ENCODE measurements at places on chromosomes 5 and 9.

DNA sequence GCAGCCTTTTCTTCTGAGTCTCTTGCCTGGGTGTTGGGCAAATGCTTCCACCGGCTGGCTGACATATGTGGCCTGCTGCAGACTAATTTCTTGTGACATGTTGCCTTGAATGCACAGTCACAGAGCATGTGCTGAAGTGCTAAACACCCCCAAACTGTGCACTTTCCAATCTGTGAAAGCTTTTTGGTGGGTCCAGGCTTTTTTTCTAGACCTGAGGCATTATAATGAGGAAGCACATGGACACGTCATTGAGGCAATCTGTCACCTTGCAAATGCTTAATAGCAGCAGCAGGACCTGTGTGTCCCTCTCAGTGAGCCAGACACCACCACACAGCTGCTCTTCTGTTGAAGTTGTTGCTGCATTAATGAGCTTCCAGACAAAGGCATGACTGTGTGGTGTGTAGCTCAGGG is 274.7 kb downstream of the ELAVL2 start:
- H3K4me3 ChIP-seq: no peak overlapping the region
- H3K27me3 ChIP-seq: no peaks in the 10 kb centered on the region
- DNase-seq: no peak

DNA sequence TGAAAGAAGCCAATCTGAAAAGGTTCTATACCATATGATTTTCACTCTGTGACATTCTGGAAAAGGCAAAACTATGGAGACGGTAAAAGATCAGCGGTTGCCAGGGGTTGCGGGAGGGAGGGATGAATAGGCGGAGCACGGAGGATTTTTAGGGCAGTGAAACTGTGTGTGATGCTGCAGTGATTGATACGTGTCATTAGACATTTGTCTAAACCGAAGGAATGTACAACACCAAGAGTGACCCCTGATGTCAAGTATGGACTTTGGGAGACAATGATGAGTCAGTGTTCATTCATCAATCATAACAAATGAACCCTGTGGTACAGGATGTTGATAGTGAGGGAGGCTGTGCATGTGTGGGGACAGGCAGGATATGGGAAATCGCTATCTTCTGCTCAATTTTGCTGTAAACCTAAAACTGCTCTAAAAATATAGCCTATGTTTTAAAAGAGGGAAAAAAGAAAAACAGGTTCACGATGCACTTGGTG is 34.4 kb downstream of the ERGIC1 start:
- H3K36me3 ChIP-seq: no peaks in the 10 kb centered on the region
- H3K27me3 ChIP-seq: no peaks in the 10 kb centered on the region
- 0 out of 2 replicates have a peak overlapping the region, but pooled peaks have one; percentile 11 for H3K27ac ChIP-seq
- H3K4me3 ChIP-seq: no peak overlapping the region
- peaks cover 42% of the 10 kb centered on the region for H3K4me1 ChIP-seq

DNA sequence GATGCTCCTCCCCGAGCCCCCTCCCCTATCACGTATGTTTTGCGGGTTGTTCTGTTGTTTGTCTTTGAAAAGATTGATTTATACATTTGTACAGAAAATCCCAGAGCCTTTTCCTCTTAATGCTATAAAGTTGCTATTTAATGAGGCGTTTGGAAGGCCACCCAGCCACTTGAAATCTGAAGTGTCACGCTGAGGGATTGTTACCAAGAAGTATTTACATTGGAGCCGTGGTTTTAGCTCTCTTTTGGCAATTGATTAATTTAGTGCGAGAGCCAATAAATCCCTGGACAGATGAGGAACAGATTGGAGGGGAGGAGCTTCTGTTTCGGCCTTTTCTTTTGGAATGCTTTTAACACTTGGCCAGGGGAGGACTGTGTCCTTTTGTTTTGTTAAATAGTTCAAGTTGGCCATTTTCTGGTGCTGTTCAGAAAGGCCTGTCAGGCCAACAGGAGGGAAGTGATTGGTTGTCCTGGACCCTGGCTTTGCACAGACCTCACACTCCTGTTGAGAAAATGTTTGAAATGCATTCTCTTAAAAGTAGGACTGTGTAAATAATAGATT is 250.2 kb downstream of the PDZD2 start:
- no peak overlapping the region for H3K27ac ChIP-seq
- H3K27me3 ChIP-seq: peaks cover 13% of the 10 kb centered on the region
- no peak for DNase-seq
- H3K36me3 ChIP-seq: no peaks in the 10 kb centered on the region

DNA sequence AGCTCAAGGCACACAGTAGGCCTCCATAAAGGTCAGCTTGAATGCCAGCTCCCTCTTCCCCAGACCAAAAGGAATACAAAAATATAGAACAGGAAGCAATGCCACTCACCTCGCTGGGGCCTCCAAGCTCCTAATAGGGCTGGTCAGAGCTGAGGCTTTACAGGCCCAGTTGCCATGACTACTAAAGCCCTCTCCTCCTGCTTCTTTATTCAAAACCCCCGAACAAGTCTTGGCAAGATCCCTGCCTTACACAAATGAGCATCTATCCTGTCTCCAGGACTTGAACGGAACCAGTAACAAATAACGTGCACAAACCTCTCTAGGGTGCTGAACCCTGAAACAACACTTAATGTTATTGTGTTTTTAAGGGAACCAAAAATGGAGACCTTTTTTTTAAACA is 136.3 kb downstream of the SIL1 start:
- H3K4me1 ChIP-seq: peaks cover 23% of the 10 kb centered on the region
- no peak for DNase-seq
- no peak overlapping the region for H3K4me3 ChIP-seq
- peak overlapping the region; percentile 50 for H3K27ac ChIP-seq
- H3K36me3 ChIP-seq: no peaks in the 10 kb centered on the region
- no peaks in the 10 kb centered on the region for H3K27me3 ChIP-seq

GRCh38 chr5:76483433-76483832 is 80.3 kb downstream of the IQGAP2 start:
- no peak overlapping the region for H3K4me3 ChIP-seq
- no peaks in the 10 kb centered on the region for H3K4me1 ChIP-seq
- H3K36me3 ChIP-seq: no peaks in the 10 kb centered on the region
- no peak for DNase-seq

DNA sequence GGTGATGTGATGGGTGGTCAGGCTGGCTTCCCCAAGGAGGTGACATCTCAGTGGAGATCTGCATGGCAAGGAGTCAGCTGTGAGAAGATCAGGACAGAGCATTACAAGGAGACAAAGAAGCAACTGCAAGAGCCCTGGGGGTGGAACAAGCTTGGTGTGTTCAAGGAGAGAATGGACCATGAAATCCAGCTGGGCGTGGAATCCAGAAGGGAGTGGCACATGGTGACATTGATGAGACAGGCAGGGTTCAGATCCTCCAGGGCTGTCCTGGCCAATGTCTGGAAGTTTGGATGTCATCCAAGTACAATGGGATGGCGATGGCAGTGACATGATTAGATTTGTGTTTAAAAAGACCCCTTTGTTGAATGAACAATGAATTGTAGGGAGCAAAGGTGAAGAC is 175.6 kb downstream of the MACROH2A1 start:
- H3K4me3 ChIP-seq: no peak overlapping the region
- no peak for DNase-seq
- H3K36me3 ChIP-seq: no peaks in the 10 kb centered on the region
- H3K4me1 ChIP-seq: no peaks in the 10 kb centered on the region

GRCh38 chr9:138074516-138074915 is 196.9 kb downstream of the CACNA1B start:
- no peak overlapping the region for H3K27ac ChIP-seq
- H3K4me3 ChIP-seq: no peak overlapping the region
- no peaks in the 10 kb centered on the region for H3K27me3 ChIP-seq
- H3K36me3 ChIP-seq: no peaks in the 10 kb centered on the region

DNA sequence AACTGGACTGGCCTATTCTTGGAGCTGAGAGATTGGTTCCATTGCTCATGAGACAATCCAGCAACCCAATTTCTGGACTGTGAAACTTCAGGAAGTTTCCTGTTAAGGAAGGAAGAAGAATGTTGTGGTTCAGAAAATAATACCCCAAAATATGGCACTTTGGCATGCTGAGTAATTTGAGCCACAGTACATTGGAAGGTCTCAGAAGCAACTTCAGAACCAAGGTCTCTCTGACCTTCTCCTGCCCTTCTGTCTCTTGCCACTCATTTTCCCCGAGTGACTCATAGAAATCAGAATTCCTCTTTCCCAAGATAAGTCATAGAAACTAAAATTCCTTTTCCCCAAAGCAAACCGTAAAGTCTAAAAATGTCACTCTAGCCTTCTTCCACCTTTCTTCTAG is 1366.1 kb downstream of the PTPRD start:
- no peak overlapping the region for H3K27ac ChIP-seq
- H3K27me3 ChIP-seq: no peaks in the 10 kb centered on the region
- H3K36me3 ChIP-seq: no peaks in the 10 kb centered on the region
- DNase-seq: no peak
- no peak overlapping the region for H3K4me3 ChIP-seq

- peak overlapping the region; percentile 95 for H3K4me3 ChIP-seq
- H3K36me3 ChIP-seq: peaks cover 19% of the 10 kb centered on the region
- no peaks in the 10 kb centered on the region for H3K27me3 ChIP-seq
- DNase-seq: no peak
Measured at GRCh38 chr9:14310311-14310710, 3.6 kb downstream of the NFIB start.

DNA sequence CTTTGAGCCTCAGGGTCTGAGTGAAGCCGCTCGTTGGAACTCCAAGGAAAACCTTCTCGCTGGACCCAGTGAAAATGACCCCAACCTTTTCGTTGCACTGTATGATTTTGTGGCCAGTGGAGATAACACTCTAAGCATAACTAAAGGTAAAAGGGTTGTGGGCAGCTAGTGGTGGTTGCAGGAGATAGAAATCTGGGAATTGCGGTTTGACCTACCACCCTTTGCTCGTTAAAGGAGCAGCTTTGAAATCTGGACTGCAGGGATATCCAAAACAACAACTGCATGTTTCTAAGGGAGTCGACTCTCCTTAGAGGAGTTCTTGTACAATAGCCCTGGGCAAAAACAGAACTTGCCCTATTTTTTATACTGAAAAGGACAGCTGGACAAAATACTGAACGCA is 19.0 kb downstream of the ABL1 start:
- H3K27ac ChIP-seq: no peak overlapping the region
- H3K4me3 ChIP-seq: no peak overlapping the region
- H3K4me1 ChIP-seq: peaks cover 26% of the 10 kb centered on the region
- no peaks in the 10 kb centered on the region for H3K27me3 ChIP-seq
- DNase-seq: no peak

DNA sequence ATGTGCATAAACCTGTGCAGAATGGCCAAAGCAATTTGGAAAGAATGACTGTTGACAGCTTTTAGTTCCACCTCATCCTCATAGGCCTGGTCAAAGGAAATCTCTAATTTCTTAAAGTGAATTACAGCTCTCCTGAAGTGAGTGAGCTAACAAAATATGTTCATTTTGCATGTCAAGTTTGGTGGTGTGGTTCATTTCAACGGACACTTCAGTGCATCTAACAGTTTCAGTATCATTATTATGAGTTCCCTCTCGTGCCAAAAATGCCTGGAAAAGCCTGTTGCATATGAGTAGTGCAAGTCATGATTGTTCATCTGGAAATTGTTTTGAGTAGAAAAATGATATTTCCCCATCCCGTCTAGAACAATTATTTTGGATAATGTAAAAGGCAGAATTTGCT is 53.2 kb upstream of the HMHB1 start:
- no peak overlapping the region for H3K4me3 ChIP-seq
- peak overlapping the region; percentile 22 for H3K27ac ChIP-seq
- H3K4me1 ChIP-seq: peaks cover 2% of the 10 kb centered on the region
- no peaks in the 10 kb centered on the region for H3K36me3 ChIP-seq
- H3K27me3 ChIP-seq: no peaks in the 10 kb centered on the region

DNA sequence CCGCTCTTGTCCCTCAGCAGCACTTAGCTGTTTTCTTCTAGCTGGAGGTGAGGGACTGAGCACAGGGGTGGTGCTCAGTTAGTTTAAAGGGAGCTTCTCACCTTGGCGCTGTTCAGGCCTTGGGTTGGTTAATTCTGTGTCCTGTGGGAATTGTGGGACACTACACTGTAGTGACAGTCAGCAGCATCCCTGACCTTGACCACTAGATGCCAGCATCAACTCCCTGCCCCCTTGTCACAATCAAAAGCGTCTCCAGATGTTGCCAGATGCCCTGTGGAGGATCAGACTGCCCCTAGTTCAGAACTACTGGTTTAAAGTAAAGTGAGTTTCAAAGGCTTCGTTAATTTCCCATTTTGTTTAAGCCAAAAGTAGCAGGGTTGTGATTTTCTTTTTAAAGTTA is 65.5 kb upstream of the DMRT3 start:
- H3K4me3 ChIP-seq: no peak overlapping the region
- peaks cover 47% of the 10 kb centered on the region for H3K27me3 ChIP-seq
- no peak overlapping the region for H3K27ac ChIP-seq
- no peaks in the 10 kb centered on the region for H3K36me3 ChIP-seq
- peak; percentile 14 for DNase-seq

GRCh38 chr9:8095672-8096086 is 296.1 kb upstream of the DMAC1 start:
- no peak overlapping the region for H3K4me3 ChIP-seq
- H3K27me3 ChIP-seq: no peaks in the 10 kb centered on the region
- no peaks in the 10 kb centered on the region for H3K4me1 ChIP-seq
- H3K36me3 ChIP-seq: no peaks in the 10 kb centered on the region

DNA sequence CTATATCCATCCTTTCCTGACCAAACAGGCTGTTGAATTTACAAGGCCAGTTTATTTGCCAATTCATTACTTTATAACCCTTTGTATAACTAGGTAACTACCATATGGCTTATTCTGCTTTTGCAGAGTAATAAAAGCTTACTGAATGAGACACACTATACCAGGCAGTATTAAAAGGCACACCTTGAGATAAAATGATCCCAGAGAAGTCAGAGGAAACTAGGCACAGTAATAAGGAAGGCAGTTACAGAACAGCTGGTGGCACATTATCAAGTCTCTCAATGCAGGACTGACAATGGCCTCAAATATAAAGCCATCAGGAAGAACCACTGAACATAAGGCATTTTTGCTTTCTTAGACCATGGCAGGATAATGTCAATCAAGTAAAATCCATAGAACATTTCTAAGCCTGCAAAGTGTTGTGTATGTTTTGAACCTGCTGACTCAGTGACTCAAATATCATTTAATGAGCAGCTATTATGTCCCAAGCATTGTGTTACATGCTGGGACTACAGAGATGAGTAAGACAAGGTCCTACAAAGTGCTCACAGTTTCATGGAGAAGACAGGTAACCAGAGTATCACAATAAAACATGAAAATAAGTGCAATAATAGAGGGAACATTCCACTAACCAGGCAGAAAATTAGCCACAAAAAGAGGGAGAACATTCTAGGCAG is 52.5 kb downstream of the OXCT1 start:
- H3K27me3 ChIP-seq: no peaks in the 10 kb centered on the region
- no peak overlapping the region for H3K4me3 ChIP-seq
- DNase-seq: no peak
- H3K27ac ChIP-seq: no peak overlapping the region
- no peaks in the 10 kb centered on the region for H3K36me3 ChIP-seq
- peaks cover 4% of the 10 kb centered on the region for H3K4me1 ChIP-seq

- no peaks in the 10 kb centered on the region for H3K36me3 ChIP-seq
- H3K27me3 ChIP-seq: no peaks in the 10 kb centered on the region
- H3K4me3 ChIP-seq: no peak overlapping the region
- H3K27ac ChIP-seq: no peak overlapping the region
- DNase-seq: no peak
- H3K4me1 ChIP-seq: 0 out of 2 replicates have a peak, but pooled peaks cover 5% of the 10 kb centered on the region
Measured at GRCh38 chr9:81850724-81851123, 77.5 kb upstream of the SPATA31D4 start.

GRCh38 chr5:126693806-126694205 is 83.1 kb upstream of the LMNB1 start:
- no peak for DNase-seq
- H3K36me3 ChIP-seq: no peaks in the 10 kb centered on the region
- H3K27ac ChIP-seq: peak overlapping the region; percentile 18
- H3K4me3 ChIP-seq: no peak overlapping the region
